ENCODE measurements at places on chromosomes 11 and 22.

GRCh38 chr22:43972931-43973462, 17.8 kb downstream of the SAMM50 start:
- DNase-seq: no peak

- DNase-seq: no peak
Measured at GRCh38 chr22:23518376-23519187, 61.5 kb downstream of the IGLL1 start.

DNA sequence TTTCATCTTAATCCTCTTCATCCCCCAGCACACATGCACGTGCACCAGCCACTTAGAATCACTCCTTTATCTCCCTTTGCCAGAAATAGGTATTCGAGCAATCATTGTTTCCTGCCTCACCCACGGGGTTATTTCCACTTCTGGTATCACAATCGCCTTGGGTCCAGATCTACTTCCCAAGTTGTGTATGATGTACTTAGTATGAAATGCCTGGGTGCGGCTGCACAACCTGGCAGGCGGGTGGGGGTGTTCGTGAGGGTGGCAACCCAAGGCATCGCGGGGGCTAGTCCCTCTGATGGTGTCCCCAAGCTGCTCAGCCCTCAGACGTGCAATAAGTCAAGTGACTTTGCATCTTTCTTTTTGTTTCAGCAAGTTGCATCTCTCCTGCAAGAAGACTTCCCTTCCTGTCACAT, 475.6 kb downstream of the MIAT start:
- DNase-seq: no peak

DNA sequence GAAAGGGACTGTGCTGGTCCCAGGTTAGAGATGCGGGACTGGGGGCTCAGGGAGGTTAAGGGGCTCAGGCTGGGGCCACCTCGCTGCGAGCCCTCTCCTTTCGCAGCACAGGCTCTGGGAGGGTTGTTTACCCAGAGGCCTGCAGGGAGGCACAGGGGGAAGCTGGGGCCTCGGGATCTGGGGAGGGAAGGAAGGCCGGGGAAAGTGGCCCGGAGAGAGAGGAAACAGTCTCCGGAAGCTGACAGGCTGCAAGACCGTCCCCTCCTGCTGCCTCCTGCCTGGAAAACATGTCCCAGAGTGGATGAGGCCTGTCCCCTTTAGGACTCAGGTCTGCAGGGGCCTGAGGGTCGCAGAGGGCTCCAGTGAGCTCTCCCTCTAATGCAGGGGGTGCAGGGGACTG, 45.4 kb downstream of the MYO7A start:
- no peak for DNase-seq

DNA sequence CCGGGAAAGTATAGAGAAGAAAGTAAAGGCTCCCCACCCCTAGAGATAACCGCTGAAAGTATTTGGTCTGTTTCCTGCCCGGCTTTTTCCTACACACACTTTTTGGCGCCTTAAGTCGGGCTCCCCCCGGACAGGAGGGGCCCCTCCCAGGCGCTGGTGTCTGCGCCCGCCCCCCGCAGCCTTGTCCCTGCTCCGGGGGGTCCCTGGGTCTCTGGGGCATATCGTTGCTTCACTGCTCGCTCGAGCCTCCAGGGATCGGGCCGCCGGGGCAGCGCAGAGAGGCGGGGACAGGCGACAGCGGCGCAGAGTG, 928 bp upstream of the CRACR2B start:
- no peak for DNase-seq

DNA sequence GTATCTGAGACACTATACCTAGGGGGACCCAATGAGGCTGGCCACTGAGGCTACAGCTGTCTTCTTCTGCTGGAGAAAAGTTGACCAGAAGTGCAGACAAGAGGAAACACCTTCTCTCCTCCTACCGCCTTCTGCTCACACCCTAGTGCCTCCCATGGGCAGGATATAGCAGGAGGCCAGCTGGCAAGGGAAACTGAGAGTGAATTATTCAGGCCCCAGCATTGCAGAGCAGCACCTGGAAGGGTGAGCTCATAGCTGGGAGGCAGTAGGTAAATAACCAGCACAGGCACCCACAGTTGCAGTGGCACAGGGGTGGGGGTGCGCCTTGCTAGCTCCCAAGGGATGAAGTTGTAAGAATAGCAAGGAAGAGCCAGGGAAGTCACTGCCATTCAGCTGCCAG, 267.4 kb upstream of the NCAM1 start:
- no peak for DNase-seq

DNA sequence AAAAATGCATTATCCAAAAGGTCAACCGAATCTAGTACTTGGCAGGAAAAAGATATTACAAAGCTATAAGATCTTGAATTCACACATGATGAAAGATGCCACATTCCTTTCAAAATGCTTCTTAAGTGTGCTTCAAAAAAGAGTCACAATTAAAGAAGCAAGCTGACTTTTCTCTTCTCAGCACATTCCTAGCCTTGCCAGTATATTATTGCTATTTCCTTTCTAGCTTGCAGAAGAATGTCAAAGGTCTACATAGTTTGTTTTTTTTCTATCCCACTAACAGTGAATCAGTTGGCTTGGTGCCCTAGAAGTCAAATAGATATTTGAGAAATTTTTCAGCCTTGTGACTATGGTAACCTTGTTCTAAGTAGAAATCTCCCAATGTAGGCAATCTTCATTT, 56.8 kb downstream of the GUCY1A2 start:
- no peak for DNase-seq

DNA sequence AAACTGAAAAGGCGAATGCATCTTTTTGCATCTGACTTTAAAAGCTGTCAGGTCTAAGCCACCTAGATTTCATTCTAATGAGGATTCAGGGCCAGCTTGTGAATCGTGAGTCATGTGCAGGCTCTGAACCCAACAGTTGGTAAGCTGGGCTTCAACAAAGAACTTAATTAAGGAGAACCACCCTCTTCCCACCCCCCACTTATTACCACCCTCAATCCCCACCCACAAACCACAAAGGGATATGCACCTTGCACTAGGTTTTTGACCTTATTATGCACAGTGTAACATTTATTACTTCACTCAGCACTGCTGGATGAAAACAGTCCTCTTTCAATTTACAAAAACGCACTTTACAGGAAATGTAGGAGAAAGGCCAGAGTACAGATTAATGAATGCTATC, 94.1 kb upstream of the LIN7C start:
- DNase-seq: no peak
